Neural crest cell (in vitro differentiated cells): ENCODE measurements at places on chromosomes 3 and 15. TPM values are rescaled to one million over a fixed set of nuclear protein-coding genes. Genes with fewer than 3 reads are reported as not detected.
A peak's percentile ranks its signal among the peaks of the same experiment; 100 is the strongest.

ISG20 gene
- total RNA-seq = 1.1 and 1.5 TPM in 2 replicates

P2RY1 gene
- total RNA-seq = 8.6 and 9.0 TPM in 2 replicates

GHSR gene
- not detected in 2 replicates for total RNA-seq

TP63 gene
- 0.21 TPM in 1 of 2 replicates, not detected in the other for total RNA-seq

STRIT1 gene
- not detected in 2 replicates for total RNA-seq

TIGIT gene
- not detected in 2 replicates for total RNA-seq

LYZL4 gene
- total RNA-seq = not detected in 2 replicates

THRB gene
- 0.65 and 0.77 TPM in 2 replicates for total RNA-seq

GOLGA6A gene
- total RNA-seq = not detected in 2 replicates

GCNT3 gene
- total RNA-seq = not detected in 2 replicates

GOLGA6L10 gene
- 3.6 and 3.7 TPM in 2 replicates for total RNA-seq

PRSS50 gene
- 0.35 and 0.39 TPM in 2 replicates for total RNA-seq

SPESP1 gene
- total RNA-seq = not detected in 2 replicates

SLC12A1 gene
- 0.16 and 0.20 TPM in 2 replicates for total RNA-seq

DNA sequence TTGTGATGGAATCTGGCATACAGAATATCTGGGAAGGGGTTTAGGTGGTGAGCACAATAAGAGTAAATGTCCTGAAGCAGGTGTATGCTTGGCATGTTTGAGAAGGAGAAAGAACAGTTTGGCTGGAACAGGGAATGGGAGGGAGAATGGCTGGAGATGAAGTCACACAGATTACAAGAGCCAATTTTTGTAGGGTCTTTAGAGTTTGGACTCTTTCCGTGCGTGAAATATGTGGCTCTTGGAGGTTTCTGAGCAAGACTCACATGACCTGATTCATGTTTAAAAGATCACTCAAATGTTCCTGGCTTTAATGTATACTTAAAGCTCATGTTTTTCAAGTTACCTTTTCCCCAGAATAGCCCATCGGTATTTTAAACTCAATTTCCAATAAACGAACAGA lies 32.8 kb downstream of the SPRED1 start:
- H3K4me3 ChIP-seq = no peak overlapping the region
- H3K4me1 ChIP-seq = peaks cover 21% of the 10 kb centered on the region
- H3K27ac ChIP-seq = peak overlapping the region; percentile 12
- DNase-seq = no peak
- no peaks in the 10 kb centered on the region for H3K27me3 ChIP-seq

DNA sequence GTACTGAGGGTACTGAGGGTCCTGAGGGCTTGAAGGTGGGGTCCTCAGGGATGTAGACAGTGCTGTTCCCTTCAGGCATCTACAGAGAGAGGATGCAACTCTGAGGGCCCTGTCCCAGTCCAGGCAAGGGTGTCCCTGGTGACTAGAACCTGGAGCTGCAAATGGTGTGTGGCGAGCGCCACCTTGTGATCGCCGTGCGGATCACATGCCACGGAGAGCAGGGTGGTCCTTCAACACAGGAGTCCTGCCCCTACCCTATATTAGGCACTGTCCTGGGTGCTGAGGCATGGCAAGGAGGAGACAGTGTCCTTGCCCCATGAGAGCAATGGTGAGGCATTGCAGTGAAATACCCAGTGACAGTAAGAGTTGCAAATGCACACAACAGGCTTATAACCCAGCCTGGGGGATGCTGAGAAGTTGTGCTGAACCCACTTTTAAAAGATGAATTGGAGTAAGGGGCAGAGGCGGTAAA lies 23.6 kb downstream of the RHCG start:
- peaks cover 86% of the 10 kb centered on the region for H3K27me3 ChIP-seq
- H3K36me3 ChIP-seq = no peaks in the 10 kb centered on the region
- H3K4me3 ChIP-seq = no peak overlapping the region

GRCh38 chr3:4988983-4989834 lies 10.0 kb downstream of the BHLHE40 start:
- DNase-seq = no peak
- no peaks in the 10 kb centered on the region for H3K36me3 ChIP-seq
- no peak overlapping the region for H3K4me3 ChIP-seq
- H3K27ac ChIP-seq = no peak overlapping the region
- peaks cover 27% of the 10 kb centered on the region for H3K27me3 ChIP-seq
- peaks cover 11% of the 10 kb centered on the region for H3K4me1 ChIP-seq

- H3K36me3 ChIP-seq = no peaks in the 10 kb centered on the region
- H3K4me1 ChIP-seq = peaks cover 21% of the 10 kb centered on the region
- no peak overlapping the region for H3K4me3 ChIP-seq
- peaks cover 4% of the 10 kb centered on the region for H3K27me3 ChIP-seq
- no peak for DNase-seq
Observed at GRCh38 chr3:73955494-73956070, 330.8 kb upstream of the PDZRN3 start.

DNA sequence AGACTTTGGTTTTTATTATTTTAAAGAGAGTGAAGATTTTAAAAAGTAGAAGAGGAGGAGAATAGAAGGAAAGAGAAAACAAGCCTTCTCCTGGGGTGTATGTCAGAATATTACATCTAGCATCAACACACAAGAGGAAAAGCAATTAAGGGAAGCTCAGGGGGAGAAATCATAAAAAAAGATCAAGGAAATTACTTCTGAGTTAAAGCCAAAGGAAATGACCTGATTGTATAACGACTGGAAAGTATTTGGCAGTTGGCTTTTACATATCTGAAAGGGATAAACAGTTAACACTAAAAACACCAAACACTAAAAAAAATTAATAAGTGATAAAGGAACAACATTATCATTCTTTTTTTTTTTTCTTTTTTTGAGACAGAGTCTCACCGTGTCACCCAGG lies 58.4 kb downstream of the CPNE4 start:
- H3K4me1 ChIP-seq = peaks cover 25% of the 10 kb centered on the region
- H3K27ac ChIP-seq = no peak overlapping the region
- H3K36me3 ChIP-seq = peaks cover 11% of the 10 kb centered on the region
- no peaks in the 10 kb centered on the region for H3K27me3 ChIP-seq
- no peak overlapping the region for H3K4me3 ChIP-seq

DNA sequence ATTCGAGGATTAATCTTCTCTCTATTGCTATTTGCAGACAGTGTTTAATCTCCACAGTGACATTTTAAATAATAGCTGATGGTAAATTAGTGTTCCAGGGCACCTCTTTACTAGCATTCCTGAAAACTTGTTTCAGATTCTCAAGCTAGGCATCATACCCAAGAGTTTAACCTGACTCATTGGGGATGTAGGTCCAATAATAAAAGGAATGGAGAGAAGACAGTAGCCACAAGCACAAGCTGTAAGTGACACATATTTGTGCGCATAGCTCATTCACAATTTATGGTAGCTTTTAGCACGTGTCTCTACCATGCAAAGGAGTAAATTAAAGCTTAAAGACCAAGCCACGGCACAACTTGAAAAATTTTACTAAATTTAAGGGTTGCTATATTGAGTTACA lies 171.3 kb upstream of the FAM3D start:
- no peaks in the 10 kb centered on the region for H3K27me3 ChIP-seq
- no peak for DNase-seq
- peaks cover 26% of the 10 kb centered on the region for H3K4me1 ChIP-seq
- no peak overlapping the region for H3K4me3 ChIP-seq

GRCh38 chr3:39814007-39814406 lies 4.6 kb downstream of the MYRIP start:
- H3K36me3 ChIP-seq = no peaks in the 10 kb centered on the region
- peaks cover 74% of the 10 kb centered on the region for H3K27me3 ChIP-seq
- no peak overlapping the region for H3K27ac ChIP-seq
- H3K4me3 ChIP-seq = no peak overlapping the region

- no peaks in the 10 kb centered on the region for H3K36me3 ChIP-seq
- peaks cover 19% of the 10 kb centered on the region for H3K4me1 ChIP-seq
- peaks cover 27% of the 10 kb centered on the region for H3K27me3 ChIP-seq
- no peak for DNase-seq
- no peak overlapping the region for H3K4me3 ChIP-seq
- H3K27ac ChIP-seq = no peak overlapping the region
Observed at GRCh38 chr15:82052751-82053150, 6.9 kb upstream of the MEX3B start.

GRCh38 chr3:65953881-65954733 lies 84.6 kb downstream of the MAGI1 start:
- H3K4me3 ChIP-seq = no peak overlapping the region
- no peak overlapping the region for H3K27ac ChIP-seq
- no peak for DNase-seq
